ENCODE measurements at places on chromosomes 1 and 21. TPM values are rescaled to one million over a fixed set of nuclear protein-coding genes. Genes with fewer than 3 reads are reported as not detected.
A peak's percentile ranks its signal among the peaks of the same experiment; 100 is the strongest.

DNA sequence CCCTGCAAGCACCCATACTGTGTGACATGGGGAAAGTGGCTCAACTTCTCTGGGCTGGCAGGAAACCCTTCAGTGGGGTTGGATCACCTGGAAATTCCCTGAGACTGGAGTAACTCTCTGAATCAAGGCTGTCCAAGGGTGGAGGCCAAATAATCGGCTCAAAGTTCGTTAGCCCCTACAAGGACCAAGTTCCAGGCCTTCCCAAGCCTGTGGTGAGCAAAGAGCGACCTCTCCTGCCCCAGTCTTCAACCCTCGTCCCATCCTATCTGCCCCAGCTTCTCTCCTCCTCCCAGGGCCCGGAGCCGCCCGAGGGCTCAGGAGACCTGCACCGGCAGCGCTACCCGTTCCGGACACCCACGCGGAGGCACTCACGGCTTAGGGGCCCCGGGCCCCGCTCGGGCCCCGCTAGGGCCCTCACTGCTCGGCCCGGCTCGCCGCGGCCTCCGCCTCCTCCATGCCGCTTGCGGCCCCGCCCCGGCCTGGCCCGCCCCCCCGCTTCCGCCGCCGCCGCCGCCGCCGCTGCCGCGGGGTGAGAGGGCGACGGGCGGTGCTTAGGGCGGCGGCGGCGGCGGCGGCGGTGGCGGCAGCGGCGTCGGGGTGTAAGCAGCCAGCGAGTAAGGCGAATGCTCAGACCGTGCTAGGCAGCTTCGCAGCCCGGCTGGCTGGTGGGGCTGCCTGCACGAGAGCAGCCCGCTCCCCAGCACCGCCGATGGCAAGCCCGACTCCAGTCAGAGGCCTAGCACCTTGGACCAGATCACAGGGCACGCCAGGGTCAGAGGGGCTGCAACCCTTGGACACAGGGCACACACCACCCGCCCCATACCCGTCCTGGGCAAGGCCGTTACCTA lies at the start of gene POMGNT1:
Gene POMGNT1 (minus strand): TSS at position 471 of the 848 bp plus-strand sequence. CDS start 613 bp downstream, outside the sequence.
- peak; percentile 80 for DNase-seq

The ASCL5 gene
- not detected for total RNA-seq

DNA sequence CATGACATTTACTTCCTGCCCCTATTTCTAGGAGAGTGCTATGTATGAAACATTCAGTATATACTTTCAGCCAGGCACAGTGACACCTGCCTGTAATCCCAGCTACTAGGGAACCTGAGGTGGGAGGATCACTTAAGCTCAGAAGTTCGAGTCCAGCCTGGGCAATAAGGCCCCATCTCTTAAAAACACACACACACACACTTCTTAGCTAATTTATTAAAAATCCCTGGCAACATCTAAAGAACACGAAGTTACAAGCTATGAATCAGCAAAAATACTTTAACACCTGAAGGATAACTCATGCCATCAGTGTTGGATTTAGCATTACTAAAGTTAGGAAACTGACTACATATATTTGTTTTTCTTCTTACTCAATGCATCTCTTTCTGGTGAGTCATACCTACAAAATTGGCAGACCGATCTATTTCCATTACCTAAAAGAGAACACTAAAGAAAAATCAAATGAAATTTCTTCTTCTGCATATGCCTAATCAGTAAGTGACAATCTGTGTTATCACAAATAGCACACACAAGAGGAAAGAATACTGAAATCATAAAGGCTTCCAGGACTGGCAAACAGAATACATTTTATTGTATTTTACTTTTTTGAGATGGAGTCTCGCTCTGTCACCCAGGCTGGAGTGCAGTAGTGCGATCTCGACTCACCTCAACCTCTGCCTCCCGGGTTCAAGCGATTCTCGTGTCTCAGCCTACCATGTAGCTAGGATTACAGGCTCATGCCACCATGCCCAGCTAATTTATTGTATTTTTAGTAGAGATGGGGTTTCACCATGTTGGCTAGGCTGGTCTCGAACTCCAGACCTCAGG lies 41.4 kb downstream of the RNF115 start:
- no peak for DNase-seq

GRCh38 chr1:51818487-51818886 lies 60.0 kb downstream of the NRDC start:
- DNase-seq = no peak

DNA sequence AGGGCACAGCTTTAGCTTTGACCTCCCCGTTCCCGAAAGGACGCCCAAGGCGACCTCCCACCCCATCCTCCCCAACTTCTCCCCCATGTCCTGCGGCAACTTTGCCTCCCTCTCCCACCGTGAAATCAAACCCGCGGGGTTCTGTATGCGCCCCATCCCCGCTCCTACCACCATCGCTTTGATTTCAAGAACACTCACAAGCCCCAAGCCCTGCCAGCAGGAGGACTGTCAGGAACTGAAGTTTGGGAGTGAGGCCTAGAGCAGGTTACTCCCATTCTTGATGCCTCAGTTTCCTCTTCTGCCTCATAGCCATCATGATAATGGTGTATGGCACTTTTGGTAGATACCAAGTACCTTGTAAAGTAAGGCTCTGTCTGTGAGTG lies 2.3 kb downstream of the PTPRU start:
- no peak for DNase-seq

DNA sequence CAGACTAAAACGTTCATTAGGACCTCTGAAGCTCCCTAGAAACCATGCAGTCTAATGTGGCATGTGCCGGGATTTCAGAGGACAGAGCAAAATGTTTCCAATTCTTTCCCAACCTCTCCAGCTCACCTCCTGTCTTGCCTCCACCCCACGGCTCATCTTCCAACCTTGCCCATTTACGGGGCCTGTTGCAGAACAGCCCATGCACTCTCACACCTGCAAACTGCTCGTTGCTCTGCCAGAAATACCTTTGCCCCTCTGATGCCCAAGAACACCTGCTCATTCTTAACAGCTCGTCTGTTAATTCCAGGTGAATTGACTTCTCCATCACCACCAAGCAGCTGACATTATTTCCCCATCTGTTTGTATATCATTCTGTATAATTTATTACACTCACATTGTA lies 53.9 kb upstream of the LBR start:
- no peak for DNase-seq

GRCh38 chr21:40324389-40324788 lies 457.2 kb downstream of the PCP4 start:
- no peak for DNase-seq

DNA sequence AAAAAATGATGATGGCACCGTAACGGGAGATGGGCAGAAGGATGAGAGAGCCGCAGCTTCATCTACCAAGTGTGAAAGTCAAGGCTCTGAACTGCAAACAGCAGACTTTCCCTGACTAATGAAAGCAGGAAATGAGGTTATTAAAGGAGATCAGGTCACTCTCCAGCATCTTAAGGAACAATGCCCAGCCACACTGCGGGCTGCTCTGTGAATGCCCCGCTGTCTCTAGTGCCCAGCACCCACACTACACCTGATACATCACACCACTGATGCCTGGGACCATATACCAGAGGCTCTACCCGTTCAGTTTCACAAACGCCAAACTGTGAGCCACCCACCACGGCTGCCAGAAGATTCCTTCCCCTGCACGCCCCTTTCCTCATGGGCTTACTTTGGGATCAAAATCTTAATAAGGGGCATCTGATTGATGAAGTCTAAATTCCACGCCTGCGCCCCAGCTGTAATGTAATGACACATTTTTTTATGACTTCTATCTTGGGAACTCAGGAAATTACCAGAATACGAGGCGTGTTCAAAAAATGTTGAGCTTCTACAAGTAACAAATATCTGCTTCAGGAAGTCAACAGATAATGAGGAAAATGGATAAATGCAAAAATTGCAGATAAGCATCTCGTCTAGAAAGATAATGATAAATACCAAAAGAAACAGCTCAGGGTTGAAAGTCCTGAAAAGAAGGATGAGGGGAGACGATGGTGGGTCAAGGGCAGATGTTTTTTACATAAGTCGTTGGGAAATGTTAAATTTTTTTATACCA lies 72.0 kb downstream of the MIS18A start:
- DNase-seq = no peak

The LCE1D gene
- not detected for total RNA-seq

DNA sequence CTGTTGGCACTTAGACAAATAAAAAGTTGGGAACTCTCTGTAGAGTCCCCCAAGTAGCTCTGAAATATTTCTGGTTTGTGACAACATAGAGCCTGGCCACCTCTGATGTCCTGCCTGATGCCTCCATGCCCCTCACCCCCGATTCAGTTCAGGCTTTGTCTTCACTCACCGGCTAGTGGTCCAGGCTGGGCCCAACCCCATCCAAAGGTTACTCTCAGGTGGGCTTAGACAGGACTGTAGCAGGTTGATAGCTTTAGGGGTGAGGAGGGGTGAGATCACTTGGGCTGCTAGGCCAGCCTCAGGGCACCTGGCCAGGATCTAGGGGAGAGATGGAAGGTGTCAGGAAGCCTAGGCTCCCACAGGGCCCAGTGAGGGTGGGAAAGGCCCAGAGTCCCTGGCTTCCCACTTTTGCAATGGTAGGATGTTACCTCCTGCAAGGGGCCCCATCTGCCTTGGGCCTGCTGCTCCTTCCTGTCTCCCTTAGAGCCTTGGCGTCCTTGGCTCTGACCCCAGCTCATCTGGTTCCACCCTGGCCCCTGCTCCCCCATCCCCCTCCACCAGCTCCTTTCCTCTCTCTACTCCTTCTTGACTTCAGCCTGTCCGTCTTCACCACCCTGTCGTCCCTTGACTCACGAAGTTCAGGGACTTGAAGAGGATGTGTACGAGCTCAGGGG lies 6.7 kb downstream of the EPS8L3 start:
- no peak for DNase-seq

DNA sequence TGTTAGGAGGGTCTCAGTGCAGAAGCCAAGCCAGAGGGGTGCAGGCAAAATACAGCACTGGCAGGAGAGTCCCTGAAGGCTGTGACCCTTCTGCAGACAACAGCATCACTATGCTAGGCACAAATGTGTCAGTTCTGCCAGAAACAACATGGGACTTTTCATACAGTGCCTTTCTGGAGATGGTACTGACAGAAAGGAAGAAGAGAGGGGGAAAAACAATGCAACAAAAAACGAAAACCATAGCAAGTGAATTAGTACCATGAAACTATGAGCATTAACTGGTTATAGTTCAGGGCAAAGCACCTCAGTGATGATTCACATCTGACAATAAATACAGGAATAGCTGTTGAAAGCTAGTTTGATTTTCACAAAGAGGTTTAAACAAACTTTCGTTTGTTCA lies 140.8 kb upstream of the NBPF11 start:
- no peak for DNase-seq

The AGBL4 gene
- total RNA-seq = 3.5 TPM

DNA sequence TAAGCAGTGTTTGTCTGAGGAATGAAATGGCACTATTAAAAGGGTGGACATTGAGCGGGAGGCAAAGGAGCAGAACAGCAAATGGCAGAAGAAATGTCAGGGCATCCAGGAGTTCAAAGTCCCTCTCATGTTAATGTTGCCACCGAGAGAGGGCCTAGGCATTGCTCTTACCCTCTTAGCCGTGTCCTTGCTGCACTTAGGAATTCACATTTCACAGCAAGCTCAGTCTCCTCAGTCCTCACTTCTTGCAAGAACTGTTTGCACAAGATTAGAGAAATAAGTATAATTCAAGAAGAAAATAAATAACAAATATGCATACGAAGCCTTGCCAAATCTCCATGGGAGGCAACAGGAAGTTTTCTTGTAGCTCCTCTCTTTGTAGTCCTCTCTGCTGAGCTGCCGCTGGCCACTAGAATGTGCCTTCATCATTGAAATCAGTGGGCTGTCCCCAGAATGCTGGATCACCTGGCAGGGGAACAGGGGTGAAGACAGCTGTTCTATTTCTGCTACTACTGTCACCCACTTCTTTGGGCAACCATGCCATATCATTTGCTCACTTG lies 205.8 kb downstream of the ZNF326 start:
- DNase-seq = no peak

DNA sequence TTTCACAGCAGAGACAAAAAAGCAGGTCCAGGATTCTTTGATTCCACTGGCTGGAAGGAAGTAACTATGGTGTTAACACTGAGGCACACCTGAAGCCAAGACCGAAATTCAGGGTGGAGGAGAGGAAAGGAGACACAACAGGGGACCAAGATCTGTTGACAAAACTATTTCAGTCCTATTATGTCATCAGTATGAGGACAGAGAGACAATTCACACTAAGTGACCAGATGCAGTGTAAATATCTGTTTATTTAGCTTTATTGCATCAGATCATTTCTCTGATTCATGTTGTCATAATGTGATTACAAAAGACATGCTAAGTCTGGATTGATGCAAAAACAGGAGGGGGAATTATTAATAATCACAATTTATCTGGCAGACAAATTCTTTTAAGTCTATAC lies 118.8 kb downstream of the SIPA1L2 start:
- no peak for DNase-seq

The GALNT2 gene
- 35.2 TPM for total RNA-seq

DNA sequence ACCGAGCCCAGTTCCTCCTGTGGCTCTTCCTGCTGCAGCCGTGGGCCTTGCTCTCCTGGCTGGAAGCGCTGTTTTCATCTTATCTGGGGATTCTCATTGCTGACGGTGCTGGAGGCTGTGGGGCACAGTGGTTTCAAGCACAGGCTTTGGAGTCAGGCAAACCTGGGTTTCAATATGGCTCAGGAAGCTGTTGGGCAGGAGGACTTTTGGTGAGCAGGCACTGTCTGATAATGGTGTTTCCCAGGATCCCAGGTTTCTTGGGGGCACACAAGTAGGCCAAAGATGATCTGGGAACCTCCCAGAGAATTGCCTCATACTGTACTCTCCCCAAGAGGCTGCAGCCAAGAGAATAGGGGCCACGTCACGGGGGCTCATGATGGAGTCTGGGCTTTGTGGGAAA lies 105.6 kb upstream of the TRABD2B start:
- no peak for DNase-seq

GRCh38 chr1:224879162-224879803 lies 50.2 kb upstream of the DNAH14 start:
- DNase-seq = no peak

DNA sequence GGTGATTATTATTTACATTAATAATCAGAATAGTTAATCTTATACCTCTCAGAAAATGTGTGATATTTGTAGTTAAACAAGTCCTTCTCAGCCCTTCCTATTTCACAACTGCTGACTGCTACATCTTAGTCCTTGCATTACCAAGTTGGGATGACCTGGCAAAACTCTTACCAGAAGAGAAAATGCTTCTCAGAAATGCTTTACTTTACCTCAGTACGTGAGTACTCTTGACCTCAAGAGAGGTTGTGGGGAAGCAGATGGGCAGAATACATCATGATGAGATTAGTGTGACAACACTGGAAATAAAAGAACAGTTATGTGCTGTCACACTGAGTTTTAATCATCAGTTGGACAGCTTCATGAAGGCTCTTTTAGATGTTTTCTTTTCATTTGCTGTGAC lies 16.2 kb downstream of the CFAP126 start:
- no peak for DNase-seq

The NIBAN1 gene
- 2.4 TPM for total RNA-seq

GRCh38 chr1:11960715-11961114 lies 19.5 kb upstream of the MFN2 start:
- DNase-seq = no peak

- DNase-seq = peak; percentile 48
These were observed 36.6 kb upstream of the HMGN1 start for GRCh38 chr21:39385299-39386145.

- DNase-seq = no peak
These were observed 398.1 kb upstream of the LYPLAL1 start for GRCh38 chr1:218775501-218776021.

- DNase-seq = no peak
These were observed 206.6 kb downstream of the URB2 start for GRCh38 chr1:229832695-229833094.
